T-helper 1 cell (primary cell): ENCODE measurements at places on chromosomes 6 and 20.

DNA sequence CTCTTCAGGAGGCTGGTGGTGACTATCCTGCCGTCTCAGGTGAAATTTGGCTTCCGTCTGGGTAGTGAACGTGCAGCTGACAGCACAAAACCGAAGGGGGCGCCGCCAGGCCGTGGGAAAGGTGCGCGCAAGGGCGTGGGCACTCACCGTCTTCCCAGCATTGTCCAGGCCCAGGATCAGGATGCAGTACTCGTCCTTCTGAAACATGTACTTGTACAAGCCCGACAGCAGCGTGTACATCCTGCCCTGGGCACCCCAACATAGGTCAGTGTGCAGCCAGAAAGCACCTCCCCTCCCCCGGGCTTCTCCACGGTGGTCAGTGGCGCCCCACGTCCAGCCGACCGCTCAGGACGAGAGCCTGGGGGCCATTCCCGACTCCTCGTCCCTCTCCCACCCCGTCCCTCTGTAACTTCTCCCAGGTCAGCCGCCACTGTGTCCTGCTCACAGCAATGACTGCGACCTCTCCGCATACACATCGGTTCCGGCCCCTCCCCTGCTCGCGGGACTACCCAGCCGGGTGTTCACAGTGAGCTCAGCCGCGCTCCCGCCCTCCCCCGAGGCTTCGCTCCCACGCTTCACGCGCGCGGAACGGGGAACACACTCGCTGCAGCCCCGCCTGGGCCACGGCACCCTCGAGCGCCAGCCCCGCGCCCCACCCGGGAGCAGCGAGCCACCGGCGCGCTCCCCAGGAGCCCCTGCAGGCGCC is 771 bp downstream of the ARFRP1 start:
- peak; percentile 58 for DNase-seq

DNA sequence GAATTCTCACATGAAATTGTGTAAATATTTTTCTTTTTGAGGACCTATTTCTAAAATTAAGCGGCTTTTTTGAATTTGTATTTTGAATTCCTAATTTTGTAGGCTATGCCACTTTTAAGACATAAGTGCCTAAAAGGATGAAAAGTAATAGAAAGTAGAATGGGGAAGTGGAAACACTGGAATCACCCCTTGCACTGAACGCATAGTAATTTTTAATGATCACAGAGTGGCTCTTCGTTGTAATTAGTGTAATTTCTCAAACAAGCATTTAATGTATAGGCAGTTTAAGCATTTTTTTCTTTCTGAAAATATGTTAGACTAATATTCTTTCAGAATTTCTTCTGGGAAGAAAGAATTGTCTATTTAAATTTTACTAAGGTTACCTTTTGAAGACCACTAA is 73.2 kb downstream of the ARID1B start:
- no peak for DNase-seq

- no peak for DNase-seq
Observed at GRCh38 chr6:52098721-52099120, 11.3 kb upstream of the PKHD1 start.

GRCh38 chr6:154653385-154653784 is 79.8 kb upstream of the SCAF8 start:
- DNase-seq: no peak

GRCh38 chr6:30213667-30213956 is 406 bp upstream of the TRIM26 start:
- DNase-seq: no peak

GRCh38 chr6:35312076-35312800 is 14.6 kb downstream of the DEF6 start:
- DNase-seq: no peak

GRCh38 chr6:167092672-167093339 is 30.1 kb upstream of the CCR6 start:
- DNase-seq: no peak

DNA sequence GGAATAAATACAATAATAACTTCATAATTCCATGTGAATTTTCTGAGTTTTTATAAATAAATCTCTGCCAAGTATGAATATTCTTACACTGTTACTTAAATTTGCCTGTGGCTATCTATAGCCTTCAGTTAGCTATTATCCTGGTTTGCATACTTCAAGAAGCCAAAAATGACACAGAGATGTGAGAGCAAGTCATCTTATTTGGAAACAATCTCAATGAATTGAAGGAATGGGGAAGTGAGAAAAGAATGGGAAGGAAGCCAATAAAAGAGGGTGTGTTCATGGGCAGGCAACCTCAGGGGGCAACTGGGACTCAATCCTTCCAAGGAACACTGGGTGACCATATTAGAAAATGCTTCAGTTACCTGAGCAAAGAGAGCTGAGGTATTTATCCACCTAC is 9.9 kb downstream of the HAO1 start:
- no peak for DNase-seq

GRCh38 chr6:21257125-21257524 is 336.4 kb upstream of the SOX4 start:
- no peak for DNase-seq

- no peak for DNase-seq
Observed at GRCh38 chr6:110285306-110286060, 72.7 kb downstream of the METTL24 start.

GRCh38 chr20:37734228-37734985 is 40.6 kb downstream of the CTNNBL1 start:
- no peak for DNase-seq

DNA sequence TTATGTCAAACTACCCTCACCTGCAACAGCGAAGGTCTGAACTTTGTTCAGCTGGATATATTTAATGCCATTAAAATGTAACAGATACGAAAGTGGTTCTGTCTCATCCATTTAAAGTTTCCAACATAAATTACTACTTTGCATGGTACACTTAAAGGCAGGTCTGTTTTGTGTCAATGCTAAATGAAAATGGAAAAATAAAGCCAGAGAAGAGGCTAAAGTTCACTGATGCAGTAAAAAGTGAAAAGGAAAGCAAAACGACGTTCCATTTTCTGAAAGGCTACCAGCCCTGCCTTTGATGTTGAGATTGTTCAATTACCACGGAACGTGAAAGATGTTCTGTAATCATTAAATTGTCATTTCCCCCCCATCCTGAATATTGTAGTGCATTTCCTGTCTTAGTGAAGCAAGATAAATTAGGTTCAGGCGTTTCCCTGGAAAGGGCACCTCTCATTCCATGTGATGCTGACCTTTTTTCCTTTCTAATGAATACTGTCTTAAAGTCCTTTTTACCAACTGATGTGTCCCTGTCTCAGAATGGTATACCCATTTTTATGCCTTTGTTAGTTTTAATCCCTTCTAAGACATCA is 334.7 kb upstream of the JAG1 start:
- no peak for DNase-seq

- DNase-seq: no peak
Observed at GRCh38 chr20:57458400-57459160, 66.4 kb downstream of the CTCFL start.

DNA sequence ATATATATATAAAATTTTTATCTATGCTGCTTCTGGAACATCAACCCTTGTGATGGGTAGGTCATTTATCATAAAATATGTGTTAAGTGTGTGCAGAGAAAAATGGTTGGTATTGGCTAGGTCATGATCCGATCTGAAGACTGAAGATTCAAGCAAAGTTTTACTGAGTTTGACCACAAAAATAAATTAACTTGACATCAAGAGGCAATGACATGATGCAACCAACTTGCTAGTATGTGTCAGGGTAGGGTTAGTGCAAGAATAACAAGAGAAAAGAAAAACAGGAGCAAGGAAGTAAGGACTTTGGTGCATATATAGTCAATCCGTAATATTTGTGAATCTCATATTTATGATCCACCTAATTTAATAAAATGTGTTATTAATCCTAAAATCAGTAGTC is 1202.0 kb upstream of the ADGRB3 start:
- peak; percentile 0 for DNase-seq

DNA sequence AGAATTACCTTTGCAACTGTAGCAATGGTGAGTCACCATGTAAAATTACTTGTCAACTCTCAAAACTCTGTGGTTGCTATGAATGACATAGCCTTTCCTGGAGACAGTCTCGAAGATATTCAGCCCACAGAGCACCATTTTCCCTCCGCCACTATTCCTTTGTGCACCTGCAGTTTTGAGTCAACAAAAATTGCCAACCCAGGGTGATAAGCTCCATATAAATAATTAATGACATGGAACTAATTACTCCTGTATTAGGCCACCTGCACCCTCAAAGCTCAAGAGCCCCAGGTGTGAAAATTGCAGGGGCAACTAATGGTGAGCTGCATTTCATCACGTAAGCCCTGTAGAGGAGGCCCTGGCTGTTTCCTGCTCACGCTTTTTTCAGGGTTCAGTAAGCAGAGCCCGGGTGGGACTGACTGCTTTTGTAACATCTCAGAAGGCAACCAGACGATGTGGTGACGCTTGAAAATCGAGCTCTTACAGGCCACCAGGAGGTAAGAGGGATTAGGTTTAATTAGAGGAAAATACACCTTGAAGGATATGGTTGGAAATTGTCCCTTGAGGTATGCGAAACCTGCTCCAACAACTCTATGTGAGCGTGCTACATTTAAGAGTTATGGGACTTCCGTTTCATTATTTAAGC is 70.8 kb downstream of the BMP2 start:
- no peak for DNase-seq

- no peak for DNase-seq
Observed at GRCh38 chr20:44861531-44862006, 23.9 kb upstream of the YWHAB start.

DNA sequence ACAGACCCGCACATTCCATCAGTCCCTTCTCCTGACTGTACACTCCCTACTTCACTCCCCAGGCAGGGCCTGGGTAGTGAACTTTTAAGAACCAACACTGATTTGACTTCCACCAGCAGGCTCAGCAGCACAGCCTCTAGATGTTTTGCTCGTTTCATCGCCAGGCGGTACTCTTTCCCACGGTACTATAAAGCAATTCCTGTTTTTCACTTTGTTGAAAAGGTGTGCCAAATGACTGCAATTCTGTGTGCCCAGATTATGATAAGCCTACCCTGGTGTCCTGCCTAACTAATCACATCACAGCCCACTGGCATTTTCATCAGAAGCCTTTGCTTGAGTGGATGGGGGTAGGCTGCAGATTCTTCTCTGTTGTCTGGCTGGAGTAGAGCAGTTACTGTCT is 12.9 kb upstream of the WTAP start:
- DNase-seq: no peak

DNA sequence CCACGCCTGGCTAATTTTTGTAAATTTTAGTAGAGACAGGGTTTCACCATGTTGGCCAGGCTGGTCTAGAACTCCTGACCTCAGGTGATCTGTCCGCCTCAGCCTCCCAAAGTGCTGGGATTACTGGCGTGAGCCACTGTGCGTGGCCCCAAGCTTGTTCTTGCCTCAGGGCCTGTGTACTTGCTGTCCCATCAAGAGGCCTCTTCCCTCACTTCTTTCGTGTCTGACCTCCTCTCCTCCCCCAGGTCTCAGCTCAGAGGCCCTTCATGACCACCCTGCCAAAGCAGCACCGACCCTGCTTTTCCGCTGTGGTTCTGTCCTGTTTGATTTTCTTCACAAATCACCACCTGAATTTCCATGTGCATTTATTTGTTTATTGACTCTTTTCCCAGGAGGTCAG is 10.5 kb upstream of the UBE2V1 start:
- no peak for DNase-seq

- DNase-seq: no peak
Observed at GRCh38 chr20:50277064-50277415, 86.4 kb downstream of the CEBPB start.

DNA sequence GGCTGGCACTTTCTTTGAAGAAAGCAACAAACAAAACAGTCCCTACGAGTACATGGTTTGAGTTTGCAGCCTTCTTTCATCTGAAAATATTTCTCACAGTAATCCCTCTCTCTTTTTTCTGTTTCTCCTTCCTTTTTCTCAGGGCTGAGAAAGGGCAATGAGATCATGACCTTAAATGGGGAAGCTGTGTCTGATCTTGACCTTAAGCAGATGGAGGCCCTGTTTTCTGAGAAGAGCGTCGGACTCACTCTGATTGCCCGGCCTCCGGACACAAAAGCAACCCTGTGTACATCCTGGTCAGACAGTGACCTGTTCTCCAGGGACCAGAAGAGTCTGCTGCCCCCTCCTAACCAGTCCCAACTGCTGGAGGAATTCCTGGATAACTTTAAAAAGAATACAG is 80.7 kb upstream of the CLDN20 start:
- no peak for DNase-seq

DNA sequence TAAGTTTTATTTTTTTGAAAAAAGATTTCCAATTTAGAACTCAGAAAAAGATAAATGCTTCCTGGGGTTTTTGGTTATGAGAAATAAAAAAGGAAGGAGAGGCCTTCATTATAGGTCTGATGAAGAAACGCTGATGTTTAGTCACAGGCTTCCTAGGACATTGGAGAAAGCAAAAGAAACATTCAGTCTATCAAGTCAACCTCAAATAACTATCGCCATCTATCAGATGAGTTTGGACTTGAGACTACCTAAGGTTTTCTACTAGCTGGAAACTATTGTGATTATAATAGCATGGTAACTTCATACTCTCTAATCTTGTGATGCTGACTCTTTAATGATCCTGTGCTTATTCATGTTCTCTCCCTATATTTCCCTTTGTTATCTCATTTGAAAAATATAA is 171.3 kb downstream of the TPBG start:
- no peak for DNase-seq

DNA sequence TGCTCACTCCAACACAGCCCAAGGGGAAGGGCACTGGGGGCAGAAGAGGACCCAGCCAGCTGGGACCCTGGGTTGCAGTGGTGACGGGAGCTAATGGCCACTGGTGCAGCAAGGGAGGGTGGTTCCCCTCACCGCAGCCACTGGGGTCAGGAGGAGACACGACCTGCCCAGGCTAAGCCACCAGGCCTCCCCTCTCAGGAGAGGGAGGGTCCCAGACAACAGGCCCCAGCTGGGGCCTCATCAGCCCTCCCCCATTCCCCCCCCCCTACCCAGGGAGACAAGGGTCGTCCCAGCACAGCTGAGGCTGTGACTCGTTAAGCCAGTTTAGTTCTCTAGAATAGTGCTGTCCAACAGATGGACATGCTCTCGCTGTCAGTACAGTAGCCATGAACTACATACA is 17.3 kb upstream of the MATN4 start:
- no peak for DNase-seq

GRCh38 chr20:57008217-57008616 is 258.2 kb downstream of the BMP7 start:
- no peak for DNase-seq

GRCh38 chr6:33961691-33962090 is 157.9 kb upstream of the MLN start:
- no peak for DNase-seq

GRCh38 chr20:8997701-8998117 is 71.2 kb upstream of the PLCB4 start:
- DNase-seq: no peak

DNA sequence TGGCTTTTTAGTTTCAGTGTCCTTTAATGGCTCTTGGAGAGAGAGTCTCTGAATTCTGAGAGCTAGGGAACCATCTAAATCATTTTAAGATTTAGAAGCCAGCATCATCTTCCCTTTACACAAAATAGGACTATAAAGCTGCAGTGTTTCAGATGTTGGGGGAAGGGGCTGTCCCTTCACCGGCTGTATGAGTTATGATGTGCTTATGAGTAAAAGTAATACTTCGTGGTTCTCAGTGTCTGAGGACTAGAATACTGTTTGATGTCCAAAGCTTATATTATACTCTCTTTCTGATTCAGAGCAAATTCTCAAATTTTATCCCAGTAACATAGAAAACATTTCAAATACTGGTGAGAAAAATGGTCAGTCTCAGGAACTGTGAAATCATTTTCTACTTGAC is 63.5 kb upstream of the FAM8A1 start:
- DNase-seq: no peak

GRCh38 chr6:31397901-31398525 is 5.4 kb upstream of the MICA start:
- no peak for DNase-seq
